ENCODE measurements at places on chromosomes 5 and 9.
A peak's percentile ranks its signal among the peaks of the same experiment; 100 is the strongest.

- DNase-seq = no peak
Measured at GRCh38 chr9:12054235-12054634, 639.0 kb upstream of the TYRP1 start.

DNA sequence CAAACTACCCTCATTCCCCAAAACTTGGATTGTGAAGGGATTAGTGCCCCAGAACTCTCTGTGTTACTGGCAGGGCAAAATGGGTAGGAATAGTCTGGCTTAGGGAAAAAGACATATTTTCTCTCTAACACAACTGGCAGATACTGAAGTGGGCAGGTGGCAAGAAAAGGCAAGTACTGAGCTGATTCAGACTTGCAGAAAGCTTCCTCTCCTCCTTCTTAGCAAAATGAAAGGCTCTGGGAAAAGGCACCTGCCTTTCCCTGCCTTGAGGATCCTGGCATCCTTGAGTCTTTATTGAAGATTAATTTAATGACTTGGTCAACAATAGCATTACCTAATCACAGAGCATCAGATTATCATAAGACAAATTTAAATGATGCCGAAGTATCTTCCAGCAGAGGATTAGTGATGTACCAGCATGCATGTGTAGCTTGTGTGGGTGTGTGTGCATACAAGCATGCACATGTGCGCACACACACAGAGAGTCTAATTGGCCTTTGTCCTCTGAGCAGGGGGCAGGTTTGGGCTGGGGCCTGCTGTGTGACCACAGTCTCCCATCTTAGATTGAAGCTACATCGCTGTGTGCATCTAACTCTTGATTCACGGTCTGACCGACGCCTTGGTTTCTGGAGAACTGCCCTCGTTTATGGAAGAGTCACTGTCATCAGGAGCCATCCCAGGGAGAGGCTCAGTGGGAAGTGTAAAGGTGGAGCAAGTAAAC, 294.8 kb downstream of the AOPEP start:
- DNase-seq = no peak

GRCh38 chr9:14391620-14392019, 77.7 kb upstream of the NFIB start:
- no peak for DNase-seq

DNA sequence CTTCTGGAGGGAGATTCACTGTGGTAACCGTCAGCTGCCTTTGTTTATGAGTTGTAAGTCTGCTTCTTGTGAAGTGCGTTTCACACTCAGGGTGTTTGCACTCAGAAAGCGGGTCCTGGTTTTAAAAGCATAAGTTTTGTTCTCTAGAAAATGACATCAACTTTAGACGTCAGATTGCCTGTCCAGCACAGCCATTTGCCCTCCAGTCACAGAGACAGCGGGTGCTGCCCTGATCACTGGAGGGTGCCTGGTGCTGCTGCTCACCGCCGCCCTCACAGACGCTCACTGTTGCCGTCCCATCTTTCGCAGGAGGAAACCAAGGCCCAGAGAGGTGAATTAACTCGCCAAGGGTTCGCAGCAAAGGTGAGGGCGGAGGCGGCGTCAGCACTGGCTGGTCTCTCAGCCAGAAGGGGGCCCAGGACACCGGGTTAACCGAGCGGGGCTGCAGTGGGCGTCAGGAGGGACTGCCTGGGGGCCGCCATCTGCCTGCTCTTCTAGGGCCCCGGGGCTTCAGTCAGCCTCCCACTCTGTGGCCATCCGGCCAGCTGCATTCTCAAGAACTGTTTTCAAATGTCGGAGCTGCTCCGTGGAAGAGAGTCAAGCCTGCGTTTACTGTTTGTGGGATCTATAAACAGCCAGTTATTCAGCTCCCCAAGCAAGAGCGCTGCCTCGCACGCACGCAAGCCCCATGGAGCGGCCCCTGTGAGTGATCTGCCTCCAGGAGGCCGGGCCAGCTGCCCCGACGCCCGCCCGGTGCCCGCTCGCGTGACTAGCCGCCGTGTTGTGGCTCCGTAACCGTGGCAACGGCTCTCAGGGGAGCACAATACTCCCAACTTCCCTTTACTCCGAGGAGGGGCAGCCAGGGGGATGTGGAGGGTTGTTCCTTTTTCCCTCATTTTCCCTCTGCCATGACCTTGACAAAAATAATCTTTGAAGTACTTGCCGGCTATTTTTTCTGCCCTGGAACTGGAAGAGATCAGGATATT, 43.4 kb upstream of the EXOC3 start:
- DNase-seq = peak; percentile 62

DNA sequence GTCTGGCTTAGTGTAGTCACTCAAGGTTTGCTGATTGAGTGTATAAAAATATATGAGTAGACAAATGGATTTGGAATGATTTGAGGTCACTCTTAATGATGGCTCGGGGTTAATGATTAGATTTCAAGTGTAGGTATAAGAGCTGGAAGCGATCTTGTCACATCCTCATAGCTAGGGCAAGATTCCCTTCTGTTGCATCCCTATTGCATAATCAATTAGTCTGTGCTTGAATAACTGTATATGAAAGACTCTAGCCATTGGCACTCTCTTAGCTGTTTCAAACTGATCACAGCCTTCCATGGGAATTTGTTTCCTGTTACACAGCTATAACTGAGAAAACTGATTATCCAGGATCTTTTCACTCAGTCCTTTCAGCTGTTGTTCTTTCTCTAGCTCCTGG, 811.6 kb downstream of the TLE4 start:
- DNase-seq = no peak

All from stimulated activated CD4-positive, alpha-beta T cell treated with anti-CD3 and anti-CD28 coated beads, Interleukin-12 subunit alpha, Interleukin-12 subunit beta, amount 100 ng/mL, for 24 hours (primary cell).